ENCODE measurements at places on chromosomes 3 and 15. TPM values are rescaled to one million over a fixed set of nuclear protein-coding genes. Genes with fewer than 3 reads are reported as not detected.
A peak's percentile ranks its signal among the peaks of the same experiment; 100 is the strongest.

Gene CPLX3
- total RNA-seq, result not detected

Gene LINS1
- total RNA-seq, result 9.3 TPM

Gene HCLS1
- total RNA-seq, result not detected

- peak within 1 kb of the TSS; percentile 86 for H3K4me3 ChIP-seq
- peaks cover 14% of the 10 kb centered on the region for H3K36me3 ChIP-seq
- peaks cover 19% of the 10 kb centered on the region for H3K4me1 ChIP-seq
- H3K27me3 ChIP-seq, result no peaks in the 10 kb centered on the region
- peak; percentile 89 for DNase-seq
These were observed at the start of gene ELL3 for GRCh38 chr15:43776718-43777266. Gene ELL3 (minus strand): TSS chr15:43776966. CDS start chr15:43776901, 65 bp downstream.

DNA sequence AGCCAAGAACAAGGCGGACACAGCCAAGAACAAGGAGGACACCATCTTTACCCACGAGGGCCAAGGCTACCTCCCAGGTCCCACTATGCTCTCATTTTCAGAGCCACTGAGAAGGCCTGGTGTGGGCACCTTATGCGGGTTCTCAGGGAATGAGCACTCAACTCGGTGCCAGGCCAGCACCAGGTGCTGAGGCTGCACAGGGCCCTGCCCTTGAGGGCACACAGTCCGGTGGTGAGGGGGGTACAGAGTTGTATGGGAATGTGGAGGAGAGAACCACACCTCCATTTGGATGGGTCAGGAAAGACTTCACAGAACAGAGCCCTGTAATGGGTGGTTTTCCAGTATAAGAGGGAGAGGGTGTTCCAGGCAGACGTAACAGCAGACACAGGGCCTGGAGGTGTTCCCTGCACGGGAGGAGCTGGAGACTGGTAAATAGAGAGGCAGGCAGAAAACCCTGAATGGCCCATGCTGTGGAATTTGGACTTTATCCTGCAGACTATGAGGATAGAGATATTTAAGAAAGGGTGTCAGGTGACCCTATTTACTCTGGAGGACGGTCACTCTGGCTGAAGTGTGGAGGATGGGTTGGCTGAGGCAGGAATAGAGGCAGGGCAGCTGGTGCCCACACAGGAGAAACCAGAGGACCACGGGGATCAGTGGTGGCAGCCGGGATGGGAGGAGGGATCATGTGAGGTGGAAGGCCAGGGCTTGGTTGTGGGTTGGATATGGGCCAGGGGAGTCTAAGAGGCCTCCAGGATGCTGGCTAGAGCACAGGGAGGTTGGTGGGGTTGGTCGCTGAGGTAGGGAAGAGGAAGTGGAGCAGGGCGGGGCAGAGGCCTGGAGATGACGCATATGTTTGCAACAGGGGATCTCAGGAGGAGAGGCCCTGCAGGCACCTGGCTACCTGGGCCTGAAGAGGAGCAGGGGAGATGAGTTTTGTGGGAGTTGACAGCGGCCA lies 34.6 kb downstream of the CRABP1 start:
- H3K27ac ChIP-seq, result no peak overlapping the region
- H3K4me3 ChIP-seq, result no peak overlapping the region
- no peaks in the 10 kb centered on the region for H3K36me3 ChIP-seq
- peaks cover 36% of the 10 kb centered on the region for H3K27me3 ChIP-seq
- peaks cover 4% of the 10 kb centered on the region for H3K4me1 ChIP-seq

- no peak for DNase-seq
- H3K27ac ChIP-seq, result no peak overlapping the region
- H3K4me1 ChIP-seq, result peaks cover 5% of the 10 kb centered on the region
- H3K36me3 ChIP-seq, result no peaks in the 10 kb centered on the region
These were observed 217.8 kb upstream of the ARHGEF26 start for GRCh38 chr3:153903430-153903829.

DNA sequence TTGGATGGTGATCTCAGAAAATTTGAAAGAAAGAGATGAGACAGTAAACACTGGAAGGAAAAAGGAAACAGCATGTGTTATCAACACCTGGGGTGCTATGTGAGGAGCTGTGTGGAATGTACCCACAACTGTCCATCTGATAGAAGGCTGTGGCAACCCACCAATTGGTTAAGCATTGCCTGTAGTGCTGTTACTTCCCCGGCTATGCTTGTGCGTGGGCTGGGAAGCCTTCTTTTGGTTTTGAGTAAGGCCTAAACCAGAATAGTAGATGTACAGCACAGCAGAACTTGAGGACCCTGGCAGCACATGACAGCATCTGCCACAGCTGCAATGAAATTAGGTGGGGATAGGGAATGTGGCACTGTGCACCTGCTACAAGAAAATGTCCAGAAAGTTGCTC lies 184.5 kb downstream of the FHIT start:
- H3K36me3 ChIP-seq, result no peaks in the 10 kb centered on the region
- DNase-seq, result no peak
- no peaks in the 10 kb centered on the region for H3K27me3 ChIP-seq
- H3K27ac ChIP-seq, result no peak overlapping the region
- H3K4me3 ChIP-seq, result no peak overlapping the region

DNA sequence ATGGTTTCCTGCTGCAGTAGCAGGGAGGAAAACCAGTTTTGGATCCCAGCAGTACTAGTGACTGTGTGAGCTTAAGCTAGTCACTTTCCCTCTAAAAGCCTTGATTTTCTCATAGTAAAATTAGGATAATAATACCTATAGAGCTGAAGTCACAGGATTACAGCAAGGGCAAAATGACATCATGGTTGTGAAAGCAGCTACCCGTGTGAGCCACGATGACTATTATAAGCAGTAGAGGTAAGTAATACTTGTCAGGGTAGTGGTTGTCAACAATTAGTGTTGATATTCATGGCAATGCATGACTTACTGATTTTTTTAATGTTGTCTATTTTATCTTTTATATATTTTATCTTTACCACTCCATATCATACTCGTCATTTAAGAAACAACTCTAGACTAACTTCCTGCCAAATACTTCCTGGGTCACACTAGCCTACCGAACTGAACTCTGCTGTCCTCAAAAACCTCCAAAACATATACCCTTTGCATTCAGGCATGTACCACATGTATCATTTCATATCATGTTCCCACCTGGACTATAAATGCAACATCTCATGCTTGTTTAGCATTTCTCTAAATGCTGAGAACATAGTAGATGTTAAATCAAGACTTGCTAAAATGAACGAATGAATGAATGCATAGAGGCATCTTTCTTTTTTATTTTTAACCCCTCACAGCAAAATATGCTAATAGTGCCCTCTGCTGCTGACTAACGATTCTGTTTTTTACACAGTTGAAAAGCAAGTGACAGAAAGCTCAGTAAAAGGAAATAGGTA lies 172.6 kb downstream of the P3H2 start:
- H3K27ac ChIP-seq, result peak overlapping the region; percentile 39
- no peak for DNase-seq
- peaks cover 24% of the 10 kb centered on the region for H3K4me1 ChIP-seq
- H3K4me3 ChIP-seq, result no peak overlapping the region
- no peaks in the 10 kb centered on the region for H3K27me3 ChIP-seq

DNA sequence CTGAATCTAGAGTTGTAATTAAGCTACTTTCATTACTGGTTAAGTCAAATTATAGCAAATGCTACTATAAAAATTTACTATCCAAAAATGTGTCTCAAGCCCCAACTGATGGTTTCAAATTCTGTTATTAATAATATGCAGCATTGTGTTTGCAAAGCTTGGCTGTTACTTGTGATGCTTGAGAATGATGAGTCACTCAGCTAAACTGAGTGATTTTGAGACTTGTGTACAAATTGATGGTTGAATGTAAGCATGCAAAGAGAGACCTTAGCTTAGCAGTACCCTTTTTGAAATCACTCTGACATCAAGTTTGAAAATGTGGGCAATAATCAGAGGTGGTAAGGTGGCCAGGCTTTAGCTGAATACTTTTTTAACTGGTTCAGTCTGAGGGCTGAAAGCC lies 27.6 kb downstream of the OPA1 start:
- no peaks in the 10 kb centered on the region for H3K4me1 ChIP-seq
- peaks cover 29% of the 10 kb centered on the region for H3K36me3 ChIP-seq
- no peak for DNase-seq
- no peak overlapping the region for H3K27ac ChIP-seq
- no peak overlapping the region for H3K4me3 ChIP-seq

Gene PLA2G4E
- total RNA-seq, result not detected

DNA sequence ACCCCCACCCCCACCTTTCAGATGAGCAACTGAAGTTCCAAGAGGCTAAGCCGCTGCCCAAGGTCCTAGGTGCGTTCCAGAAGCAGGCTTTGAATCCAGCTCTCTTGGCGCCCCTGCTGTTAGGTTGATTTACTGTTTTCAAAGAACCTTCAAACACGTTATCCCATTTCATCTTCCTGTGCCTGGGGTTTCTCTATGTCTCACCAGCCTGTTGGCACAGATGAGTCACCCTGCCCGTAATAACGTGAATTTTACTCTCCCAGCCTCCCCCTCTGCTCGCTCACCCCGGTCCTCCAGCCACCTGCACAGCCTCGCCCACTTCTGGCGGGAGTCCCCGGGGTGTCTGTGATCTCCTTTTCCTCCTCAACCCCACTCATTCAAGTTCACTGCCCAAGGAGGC lies 13.0 kb upstream of the TSEN2 start:
- peaks cover 12% of the 10 kb centered on the region for H3K4me1 ChIP-seq
- DNase-seq, result no peak

DNA sequence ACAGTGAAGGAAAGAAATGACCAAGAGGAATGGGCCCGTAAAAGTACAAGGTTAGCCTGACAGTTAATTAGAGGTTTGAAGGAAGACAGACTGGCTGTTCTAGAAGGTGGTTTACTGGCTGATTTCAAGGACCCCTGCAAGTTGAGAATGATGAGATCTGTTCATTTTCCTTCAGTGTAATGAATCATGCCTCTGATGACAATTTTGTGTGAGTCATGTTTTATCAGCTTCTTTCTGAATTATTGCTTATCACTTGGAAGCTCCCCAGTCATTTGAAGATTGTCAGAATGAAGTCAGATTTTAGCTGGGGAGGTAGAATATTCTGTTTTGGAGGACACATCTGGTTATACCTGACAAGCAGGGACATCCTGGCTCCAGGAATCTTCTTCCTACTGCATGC lies 50.6 kb downstream of the DRD3 start:
- no peaks in the 10 kb centered on the region for H3K36me3 ChIP-seq
- H3K27ac ChIP-seq, result no peak overlapping the region
- no peak overlapping the region for H3K4me3 ChIP-seq
- DNase-seq, result no peak
- H3K27me3 ChIP-seq, result peaks cover 6% of the 10 kb centered on the region
- H3K4me1 ChIP-seq, result no peaks in the 10 kb centered on the region

Gene ADPGK
- 51.8 TPM for total RNA-seq

DNA sequence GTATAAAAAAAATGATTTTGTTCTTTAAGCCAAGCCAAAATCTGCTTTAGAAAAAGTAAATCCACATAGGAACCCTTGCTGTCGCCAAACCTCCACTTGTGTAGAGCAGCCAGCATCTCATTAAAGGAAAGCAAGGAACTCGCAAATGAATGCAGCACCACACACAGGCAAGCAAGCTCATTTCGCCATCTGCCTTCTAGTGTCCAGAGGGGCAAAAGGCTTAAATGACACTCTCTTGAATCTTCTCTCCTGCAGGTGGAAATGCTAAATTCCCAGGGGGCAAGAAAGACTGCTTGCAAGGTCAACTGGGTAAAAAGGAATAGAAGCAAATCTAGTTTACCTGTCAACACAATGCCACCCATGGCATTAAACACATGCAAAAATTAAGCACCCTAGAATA lies 2.4 kb downstream of the MB21D2 start:
- H3K4me3 ChIP-seq, result peak overlapping the region; percentile 99
- no peaks in the 10 kb centered on the region for H3K27me3 ChIP-seq
- no peak overlapping the region for H3K27ac ChIP-seq
- DNase-seq, result no peak

Gene FSTL1
- 2,574 TPM for total RNA-seq

DNA sequence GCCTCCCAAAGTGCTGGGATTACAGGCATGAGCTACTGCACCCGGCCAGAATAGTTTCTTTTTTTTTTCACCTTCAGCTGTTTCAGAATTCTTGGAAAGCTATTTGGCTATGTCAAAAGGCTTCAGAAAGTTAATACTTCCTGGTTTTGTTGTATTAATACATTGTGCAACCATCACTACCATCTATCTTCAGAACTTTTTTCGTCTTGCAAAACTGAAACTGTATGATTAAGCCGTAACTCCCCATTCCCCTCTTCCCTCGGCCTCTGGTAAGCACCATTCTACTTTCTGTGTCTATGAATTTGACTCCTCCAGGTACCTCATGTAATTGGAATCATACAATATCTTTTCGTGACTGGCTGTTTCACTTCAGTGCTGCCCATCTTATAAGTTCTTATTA lies 5.2 kb upstream of the NOX5 start:
- peaks cover 6% of the 10 kb centered on the region for H3K4me1 ChIP-seq
- no peak overlapping the region for H3K4me3 ChIP-seq
- DNase-seq, result no peak
- H3K27me3 ChIP-seq, result peaks cover 23% of the 10 kb centered on the region
- peaks cover 7% of the 10 kb centered on the region for H3K36me3 ChIP-seq

Gene CMTM8
- total RNA-seq, result 5.1 TPM

Gene CYP1A2
- not detected for total RNA-seq

Gene STRA6
- total RNA-seq, result 25.8 TPM

DNA sequence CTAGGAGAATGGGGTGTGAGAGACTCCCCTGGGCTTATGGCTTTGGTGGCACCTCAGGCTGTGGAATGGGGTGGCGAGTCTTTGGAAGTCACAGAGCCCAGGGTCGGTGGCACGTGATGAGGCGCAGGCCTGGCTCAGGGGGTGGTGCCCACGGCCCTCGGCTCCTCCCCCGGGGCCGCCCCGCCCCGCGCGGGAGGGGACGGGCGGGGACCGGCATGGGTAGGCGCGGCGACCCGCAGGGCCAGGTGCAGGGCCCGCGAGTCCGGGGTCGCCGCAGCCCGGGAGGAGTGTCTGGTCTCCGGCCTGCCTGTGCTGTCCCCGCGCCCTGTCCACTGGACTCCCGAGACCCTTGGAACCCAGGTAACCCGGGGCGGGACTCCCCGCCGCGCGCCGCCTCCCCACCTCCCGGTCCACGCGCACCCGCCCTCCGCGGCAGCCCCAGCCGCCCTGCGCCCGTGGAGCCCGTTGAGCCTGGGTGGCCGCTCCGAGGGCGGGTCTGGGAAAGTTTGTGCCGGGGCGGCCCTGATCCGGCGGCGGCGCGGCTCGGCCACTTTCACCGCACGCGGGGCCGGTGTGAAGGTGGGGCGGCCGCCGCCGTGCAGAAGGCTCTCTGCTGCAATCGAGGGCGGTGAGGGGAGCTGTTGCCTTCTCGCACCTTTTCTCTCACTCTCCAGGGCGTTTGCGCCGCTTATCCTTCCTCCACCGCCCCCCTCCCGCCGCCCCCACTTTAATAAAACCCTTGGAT lies at the start of gene PAQR5:
Gene PAQR5, plus strand, starts transcription at position 216 of the 745 bp plus-strand sequence. CDS start 61,169 bp downstream, outside the sequence.
- H3K4me1 ChIP-seq, result peaks cover 9% of the 10 kb centered on the region
- H3K27me3 ChIP-seq, result peaks cover 5% of the 10 kb centered on the region
- H3K4me3 ChIP-seq, result peak within 1 kb of the TSS; percentile 66

- peaks cover 49% of the 10 kb centered on the region for H3K4me1 ChIP-seq
- no peaks in the 10 kb centered on the region for H3K27me3 ChIP-seq
- peak overlapping the region; percentile 94 for H3K4me3 ChIP-seq
- peaks cover 8% of the 10 kb centered on the region for H3K36me3 ChIP-seq
- DNase-seq, result no peak
These were observed 2.6 kb downstream of the FAM43A start for GRCh38 chr3:194688200-194688740.

Gene WDR5B
- total RNA-seq, result 6.5 TPM

All from osteocyte (in vitro differentiated cells).